ENCODE measurements at places on chromosomes 3 and 15. TPM values are rescaled to one million over a fixed set of nuclear protein-coding genes. Genes with fewer than 3 reads are reported as not detected.

The SI gene
- polyA plus RNA-seq = not detected

The MYL3 gene
- not detected for polyA plus RNA-seq

The WDR72 gene
- polyA plus RNA-seq = 0.04 TPM

The STRIT1 gene
- not detected for polyA plus RNA-seq

The ZMYND10 gene
- not detected for polyA plus RNA-seq

The LYSMD2 gene
- 66.6 TPM for polyA plus RNA-seq

The FETUB gene
- not detected for polyA plus RNA-seq

The COL6A5 gene
- polyA plus RNA-seq = not detected

The BCL2A1 gene
- 75.8 TPM for polyA plus RNA-seq

The SMCO1 gene
- polyA plus RNA-seq = not detected

The COLQ gene
- polyA plus RNA-seq = not detected

The LRRC15 gene
- not detected for polyA plus RNA-seq

The ERC2 gene
- polyA plus RNA-seq = not detected

The UCN2 gene
- polyA plus RNA-seq = not detected

The CFAP100 gene
- polyA plus RNA-seq = not detected

The ITIH4 gene
- not detected for polyA plus RNA-seq

The ITGA11 gene
- polyA plus RNA-seq = not detected

The NLGN1 gene
- not detected for polyA plus RNA-seq

The HRG gene
- not detected for polyA plus RNA-seq

The AP3B2 gene
- 0.35 TPM for polyA plus RNA-seq

The RASGRP1 gene
- polyA plus RNA-seq = 32.6 TPM

The SCG3 gene
- not detected for polyA plus RNA-seq

The CCDC33 gene
- not detected for polyA plus RNA-seq

The ST3GAL6 gene
- not detected for polyA plus RNA-seq

The TGM5 gene
- polyA plus RNA-seq = not detected

The EBLN2 gene
- polyA plus RNA-seq = 0.80 TPM

Measured in IgD-negative memory B cell (primary cell).